Activated CD4-positive, alpha-beta T cell treated with anti-CD3 and anti-CD28 coated beads for 4 hours (primary cell): ENCODE measurements at places on chromosomes 11 and 22.

DNA sequence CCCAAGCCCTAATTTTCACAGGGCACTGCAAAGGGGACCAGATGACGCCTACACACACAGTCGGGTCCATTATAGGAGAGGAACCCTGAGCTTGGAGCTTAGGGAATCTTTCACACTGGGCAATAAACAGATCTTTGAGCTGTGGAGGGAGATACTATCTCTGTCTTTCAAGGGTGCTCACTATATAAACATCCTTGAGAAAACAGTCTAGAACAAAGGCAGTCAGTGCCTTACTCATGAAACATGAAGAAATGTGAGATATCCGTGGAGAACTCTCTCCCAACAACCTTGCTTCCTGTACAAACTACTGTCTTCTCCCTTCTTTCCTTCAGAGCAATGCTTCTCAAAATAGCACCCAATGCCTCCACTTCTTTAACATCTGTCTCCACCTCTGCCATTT is 109.0 kb upstream of the APOA1 start:
- DNase-seq, result no peak

GRCh38 chr11:78349624-78350023 is 68.0 kb downstream of the GAB2 start:
- DNase-seq, result no peak

DNA sequence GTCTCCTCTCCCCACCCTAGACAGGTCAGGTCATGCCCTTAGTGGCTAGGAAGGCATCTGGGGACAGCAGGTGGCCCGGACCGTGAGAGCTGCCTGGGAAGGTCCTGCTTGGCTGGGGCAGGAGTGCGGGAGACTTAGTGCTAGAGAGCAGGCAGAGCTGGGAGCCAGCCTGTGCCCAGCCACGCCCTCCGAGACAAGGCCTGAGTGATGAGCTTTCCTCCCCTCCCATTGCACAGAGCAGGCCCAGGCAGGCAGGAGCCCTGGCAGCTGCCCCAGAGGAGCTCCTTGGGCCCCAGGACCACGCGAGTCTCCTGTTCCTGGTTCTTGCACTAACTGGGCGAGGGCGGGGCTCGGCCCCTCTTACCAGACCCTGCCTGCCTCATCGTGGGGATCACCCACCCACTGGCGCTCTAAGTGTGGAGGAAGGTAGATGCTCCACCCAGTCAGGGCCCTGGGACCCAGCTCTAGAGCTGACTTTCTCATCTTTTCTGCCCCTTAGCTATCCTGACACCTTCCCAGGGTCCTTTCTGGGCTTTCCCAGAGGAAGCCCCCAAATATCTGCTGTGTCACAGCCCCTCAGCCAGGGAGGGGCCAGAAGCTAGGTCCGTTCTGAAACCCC is 44.9 kb downstream of the MACROD1 start:
- DNase-seq, result no peak

- no peak for DNase-seq
Observed at GRCh38 chr11:132126973-132127899, 756.8 kb downstream of the NTM start.

DNA sequence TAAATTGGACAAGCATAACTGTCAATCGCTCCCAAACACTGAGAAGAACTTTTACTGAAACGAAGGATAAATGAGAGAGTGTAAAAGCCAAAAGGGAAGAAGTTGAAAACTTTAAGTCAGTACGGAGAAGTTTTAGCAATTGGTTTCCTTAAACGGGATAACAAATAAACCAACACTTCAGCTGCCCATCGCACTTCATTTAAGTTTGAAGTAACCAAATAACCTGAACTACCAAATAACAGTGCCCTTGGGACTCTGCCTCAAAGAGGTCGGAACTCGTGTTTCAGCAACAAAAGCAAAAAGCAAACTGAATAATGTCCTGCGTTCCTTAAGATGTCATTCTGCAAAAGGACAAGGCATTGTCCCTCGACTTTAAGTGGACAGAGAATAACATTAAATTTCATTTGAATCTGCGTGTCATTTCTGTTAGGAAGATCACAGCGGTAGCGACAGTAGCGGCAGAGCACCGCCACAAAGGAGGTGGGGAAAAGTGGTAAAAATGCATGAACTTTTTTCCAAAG is 127.0 kb upstream of the C11orf58 start:
- no peak for DNase-seq

- DNase-seq, result no peak
Observed at GRCh38 chr22:21685164-21685513, 19.3 kb downstream of the PPIL2 start.

DNA sequence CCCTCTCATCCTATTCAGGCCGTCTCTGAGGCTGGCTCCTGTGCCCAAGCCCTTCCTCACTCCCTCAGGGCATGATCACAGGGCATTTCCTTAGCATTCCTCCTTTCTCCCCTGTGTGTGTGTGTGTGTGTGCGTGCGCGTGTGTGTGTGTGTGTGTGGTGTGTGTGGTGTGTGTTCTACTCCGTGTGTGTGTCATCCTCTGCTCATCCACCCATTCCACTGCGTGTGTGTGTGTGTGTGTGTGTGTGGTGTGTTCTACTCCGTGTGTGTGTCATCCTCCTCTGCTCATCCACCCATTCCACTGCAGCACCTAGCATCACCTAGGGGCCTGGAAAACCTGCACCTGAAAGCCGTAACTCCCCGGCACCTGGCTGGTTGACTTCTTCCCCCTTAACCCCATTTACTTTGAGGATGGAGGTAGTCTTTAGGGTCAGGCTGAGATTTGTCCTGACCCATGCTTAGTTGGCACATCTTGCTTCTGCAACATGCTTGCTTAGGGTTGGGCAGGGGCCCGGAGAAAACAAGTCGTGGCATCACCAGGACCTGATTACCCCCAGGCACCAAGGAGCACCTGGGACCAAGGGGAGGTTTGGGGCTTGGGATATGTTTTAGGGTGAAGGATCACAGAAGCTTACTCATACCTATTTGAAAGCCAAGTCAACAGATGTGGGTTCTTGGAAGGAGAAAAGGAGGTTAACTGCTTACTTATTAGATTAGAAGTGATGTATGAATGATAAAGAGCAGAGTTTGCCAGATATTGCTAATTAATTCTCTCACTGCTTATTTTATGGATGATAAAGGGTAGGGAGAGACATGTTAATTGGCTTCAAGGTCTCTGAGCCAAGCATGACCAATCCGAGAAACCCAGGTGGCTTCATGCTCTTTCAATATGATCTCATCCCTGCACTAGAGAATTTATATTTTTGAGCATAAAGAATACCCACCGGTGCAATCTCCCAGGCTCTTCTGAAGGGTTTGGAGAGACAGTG is 18.9 kb downstream of the TIMP3 start:
- DNase-seq, result no peak

DNA sequence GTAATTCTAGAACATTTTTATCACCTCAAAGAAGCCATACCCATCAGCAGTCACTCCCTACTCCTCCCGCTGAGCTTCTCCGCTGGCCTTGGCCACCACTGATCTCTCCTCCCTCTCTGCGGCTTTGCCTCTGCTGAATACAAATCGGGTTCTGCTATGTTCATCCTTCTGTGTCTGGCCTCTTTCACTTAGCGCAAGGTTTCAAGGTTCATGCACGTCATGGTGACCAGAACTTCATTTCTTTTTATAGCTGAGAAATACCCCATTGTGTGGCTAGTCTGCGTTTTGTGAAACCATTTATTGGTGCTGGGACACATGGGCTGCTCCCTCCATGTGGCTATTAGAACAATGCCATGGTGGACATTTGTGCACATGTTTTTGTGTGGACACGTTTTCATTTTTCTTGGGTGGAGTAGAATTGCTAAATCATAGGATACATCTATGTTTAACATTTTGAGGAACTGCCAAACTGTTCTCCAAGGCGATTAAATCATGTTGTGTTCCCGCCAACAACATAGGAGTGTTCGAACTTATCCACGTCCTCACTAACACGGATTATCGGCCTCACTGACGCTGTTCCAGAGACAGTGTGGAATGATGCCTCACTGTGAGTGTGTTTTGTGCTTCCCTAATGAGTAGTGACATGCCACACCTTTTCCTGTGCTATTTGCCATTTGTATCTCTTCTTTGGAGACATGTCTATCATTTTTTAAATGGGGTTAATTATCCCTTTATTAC is 24.2 kb upstream of the KRTAP5-6 start:
- no peak for DNase-seq

GRCh38 chr11:24422376-24422775 is 74.5 kb upstream of the LUZP2 start:
- DNase-seq, result no peak
